Ecto neural progenitor cell (in vitro differentiated cells): ENCODE measurements at places on chromosomes 16 and 17.

- DNase-seq, result no peak
Observed at GRCh38 chr17:62112229-62112628, 47.2 kb upstream of the MED13 start.

DNA sequence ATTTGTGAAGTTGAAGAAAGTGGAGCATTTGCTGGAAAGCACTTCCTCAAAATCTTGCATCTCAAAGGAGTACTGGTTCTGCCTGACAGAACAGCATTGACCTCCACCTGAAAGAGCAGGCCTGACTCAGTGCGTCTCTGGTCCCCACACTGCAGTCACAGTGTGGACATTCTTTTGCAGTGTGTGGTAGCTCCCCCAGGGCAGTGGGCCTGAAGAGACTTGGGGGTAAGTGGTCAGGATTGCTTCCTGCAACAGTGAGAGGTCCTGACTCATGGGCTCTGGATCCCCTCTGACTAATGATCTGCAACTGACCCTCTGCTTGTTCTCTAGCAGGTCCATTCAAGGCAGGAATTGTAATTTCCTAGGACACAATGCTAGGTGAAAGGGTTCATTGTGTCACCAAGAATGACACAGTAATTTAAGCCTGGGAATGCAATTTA is 204.9 kb upstream of the KCNJ16 start:
- no peak for DNase-seq

GRCh38 chr17:77245162-77245926 is 104.6 kb downstream of the SEC14L1 start:
- no peak for DNase-seq

DNA sequence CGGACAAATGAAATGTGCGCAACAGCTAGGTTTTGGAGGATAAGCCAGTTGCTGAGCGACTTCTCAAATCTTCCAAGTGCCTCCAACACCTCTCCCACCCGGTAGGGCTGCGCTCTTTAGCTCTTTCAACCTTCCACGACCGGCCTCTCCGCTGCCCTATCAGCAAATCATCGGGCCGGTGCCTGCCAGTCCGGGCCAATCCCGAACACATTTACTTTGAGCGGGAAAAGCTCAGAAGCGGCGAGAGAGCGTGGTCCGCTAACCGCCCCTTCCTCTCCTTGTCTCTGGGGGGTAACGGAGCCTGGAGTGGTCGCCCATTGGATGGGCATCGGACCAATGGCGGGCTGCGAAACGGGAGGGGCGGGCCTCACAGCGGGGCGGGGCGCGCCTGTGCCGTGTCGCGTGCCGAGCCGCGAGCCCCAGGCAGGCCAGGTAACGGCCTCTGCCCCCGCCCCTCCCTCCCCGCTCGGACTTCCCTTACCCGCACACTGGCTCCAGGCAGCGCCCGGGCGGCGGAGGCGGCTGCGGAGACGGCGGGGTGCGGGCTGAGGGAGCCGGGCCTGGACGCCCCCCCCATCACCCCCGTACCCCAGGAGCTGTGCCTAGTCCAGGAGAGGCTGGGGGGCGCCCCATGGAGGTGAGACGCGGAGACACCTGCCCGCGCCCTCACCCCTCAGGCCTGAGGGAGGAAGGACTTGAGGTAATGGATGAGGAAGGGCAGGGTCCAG is at the start of gene MEIOC:
Gene MEIOC, plus strand, starts transcription at position 486 of the 728 bp plus-strand sequence. Its CDS starts 146 bp downstream, at position 632.
- DNase-seq, result peak; percentile 87

DNA sequence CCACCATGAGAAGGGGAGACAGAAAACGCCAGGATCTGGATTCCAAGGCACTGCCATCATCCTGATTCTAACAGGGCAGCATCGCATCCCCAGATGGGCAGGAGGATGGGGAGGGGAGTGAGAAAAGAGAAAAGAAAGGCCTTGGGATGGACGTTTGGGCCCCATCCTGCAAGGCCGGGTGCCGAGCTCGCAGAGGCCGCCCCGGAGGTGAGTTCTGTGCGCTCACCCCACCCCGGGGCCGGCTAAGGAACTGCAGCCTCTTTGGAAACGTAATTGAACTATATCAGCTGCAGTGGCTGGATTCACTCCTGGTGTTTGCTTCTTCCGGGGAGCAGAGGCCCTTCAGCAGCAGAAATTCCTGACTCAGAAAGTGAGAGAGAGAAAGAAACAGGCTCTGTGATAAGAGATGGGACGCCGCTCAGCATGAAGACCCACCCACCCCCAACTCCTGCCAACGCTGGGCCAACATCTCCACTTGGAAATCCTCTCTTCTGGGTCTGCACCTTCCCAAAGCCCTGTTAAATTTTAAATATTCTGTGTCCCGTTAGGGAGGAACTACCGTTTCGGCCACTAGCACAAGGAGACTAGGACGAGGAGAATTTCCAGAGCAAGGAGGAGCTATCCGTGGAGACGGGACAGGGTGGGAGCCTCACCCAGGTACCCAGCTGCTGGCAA is 8.5 kb upstream of the SSTR2 start:
- peak; percentile 88 for DNase-seq

DNA sequence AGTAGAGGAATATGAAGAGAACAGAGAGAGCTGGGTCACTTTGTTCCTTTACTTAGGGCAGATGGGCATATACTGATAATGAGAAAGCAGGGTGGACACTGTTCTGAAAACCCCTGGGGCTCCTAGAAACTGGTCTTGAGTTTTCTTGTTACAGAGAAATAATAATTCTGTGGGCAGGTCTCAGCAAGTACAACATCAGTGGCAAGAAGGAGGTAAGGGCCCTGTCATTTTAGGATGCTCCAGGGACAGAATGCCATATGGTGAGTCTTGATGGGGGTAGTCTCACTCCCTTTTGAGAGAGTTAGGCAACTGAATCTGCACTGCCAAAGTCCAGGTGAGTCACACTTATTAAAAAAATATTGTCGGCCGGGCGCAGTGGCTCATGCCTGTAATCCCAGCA is 102.3 kb downstream of the KCNJ2 start:
- DNase-seq, result no peak

DNA sequence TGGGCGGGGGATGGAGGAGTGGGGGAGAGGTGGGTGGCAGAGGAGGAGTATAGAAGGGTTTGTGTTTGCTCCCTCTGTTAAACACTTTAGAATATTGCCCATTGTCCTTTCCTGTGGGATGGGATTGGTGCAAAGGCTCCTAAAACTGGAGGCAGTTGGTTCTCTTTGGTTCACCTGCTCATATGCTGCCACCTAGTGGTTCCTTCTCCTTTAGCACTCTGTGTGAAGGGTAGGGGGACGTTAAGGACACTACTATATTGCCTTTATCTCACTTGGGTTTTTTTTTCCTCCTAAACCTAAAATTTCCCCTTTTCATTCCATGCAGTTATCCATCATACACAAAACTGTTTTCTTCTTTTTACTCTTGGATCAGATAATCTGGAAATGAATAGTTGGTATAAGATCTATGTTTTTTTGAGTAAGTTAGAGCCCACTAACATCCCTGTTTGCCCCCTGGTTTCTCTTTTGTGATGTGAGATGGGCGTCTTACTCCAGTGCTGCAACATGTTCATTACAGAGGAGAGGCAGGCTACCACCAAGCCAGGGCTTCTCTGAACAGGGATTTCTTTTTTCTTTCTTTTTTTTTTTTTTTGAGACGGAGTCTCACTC is 23.8 kb downstream of the SNX11 start:
- peak; percentile 79 for DNase-seq

DNA sequence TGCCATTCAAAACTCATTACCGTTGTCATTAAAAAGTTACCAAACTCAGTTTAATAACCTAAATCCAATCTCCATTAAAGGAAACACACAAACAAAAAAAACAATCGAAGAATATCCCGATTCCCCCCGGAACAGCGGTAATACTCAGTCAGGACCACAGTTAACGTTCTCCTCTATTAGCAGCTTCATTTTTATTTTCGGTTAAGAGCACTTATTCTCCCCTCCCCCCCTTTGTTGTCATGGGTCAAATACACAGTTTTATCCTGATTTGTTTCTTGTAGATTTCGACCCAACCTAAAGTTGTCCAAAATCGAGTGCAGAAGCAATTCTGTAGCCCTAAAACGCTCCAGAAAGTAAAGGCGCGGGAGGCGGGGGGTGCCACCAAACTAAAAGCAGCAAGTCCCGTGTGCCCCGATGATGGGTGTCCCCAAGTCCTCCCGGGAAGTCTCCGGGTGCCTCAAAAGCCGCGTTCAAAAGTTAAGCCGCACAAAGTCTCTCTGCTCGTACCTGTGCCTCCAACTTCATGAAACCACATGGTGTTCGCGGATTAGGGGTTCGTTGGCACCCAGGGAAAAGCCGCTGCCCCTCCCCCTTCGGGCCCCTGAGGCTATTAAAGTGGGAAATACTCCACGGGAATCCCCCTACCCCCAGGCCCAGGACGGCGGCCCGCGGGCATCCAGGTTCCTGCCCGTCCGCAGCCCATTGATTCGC is 996 bp downstream of the SUMO2 start:
- DNase-seq, result no peak

DNA sequence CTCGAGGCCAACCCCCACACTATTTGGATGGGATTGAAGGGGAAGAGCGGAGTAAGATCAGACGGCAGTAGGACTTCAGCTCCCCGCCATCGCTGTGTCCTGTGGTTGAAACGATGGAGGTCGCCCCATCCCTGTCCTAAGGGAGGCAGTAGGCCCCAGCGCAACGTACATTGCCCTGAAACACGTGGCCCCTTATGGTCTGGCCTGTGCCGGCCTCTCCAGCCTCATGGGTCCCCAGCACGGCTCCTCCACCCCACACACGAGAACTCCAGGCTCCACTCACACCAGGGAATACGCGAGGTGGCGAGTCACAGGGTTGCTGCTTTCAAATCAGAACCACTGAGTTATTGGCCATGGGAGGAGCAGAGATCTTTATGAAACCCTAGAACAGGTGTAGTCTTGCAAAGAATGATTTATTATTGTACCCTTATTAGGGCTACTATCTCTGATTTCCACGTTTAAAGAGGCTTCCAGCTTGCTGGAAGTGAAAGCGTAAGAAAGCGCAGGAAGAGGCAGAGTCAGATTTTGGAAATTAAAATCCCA is 669 bp upstream of the DCTPP1 start:
- DNase-seq, result no peak

- DNase-seq, result no peak
Observed at GRCh38 chr16:81275795-81276194, 37.3 kb downstream of the BCO1 start.

DNA sequence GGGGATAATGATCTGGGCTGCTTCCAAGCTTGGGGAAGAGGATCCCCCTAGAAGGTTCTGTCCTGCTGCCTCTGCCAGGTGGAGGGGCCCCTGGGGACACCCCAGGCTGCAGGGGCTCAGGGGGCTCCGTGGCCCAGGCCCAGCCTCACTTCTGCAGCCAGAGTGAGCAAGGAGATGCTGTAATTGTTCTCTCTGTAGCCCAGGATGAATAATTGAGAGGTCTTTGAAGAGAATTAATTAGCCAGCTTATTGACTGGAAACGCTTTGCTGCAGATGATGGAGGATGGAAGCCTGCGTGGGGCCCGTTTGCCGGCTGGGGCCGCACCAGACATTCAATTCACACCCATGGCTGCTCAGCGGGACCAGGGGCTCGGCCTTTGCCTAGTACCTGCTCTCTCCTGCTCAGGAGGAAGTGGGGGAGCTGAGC is 38.5 kb downstream of the TMEM235 start:
- peak; percentile 58 for DNase-seq

DNA sequence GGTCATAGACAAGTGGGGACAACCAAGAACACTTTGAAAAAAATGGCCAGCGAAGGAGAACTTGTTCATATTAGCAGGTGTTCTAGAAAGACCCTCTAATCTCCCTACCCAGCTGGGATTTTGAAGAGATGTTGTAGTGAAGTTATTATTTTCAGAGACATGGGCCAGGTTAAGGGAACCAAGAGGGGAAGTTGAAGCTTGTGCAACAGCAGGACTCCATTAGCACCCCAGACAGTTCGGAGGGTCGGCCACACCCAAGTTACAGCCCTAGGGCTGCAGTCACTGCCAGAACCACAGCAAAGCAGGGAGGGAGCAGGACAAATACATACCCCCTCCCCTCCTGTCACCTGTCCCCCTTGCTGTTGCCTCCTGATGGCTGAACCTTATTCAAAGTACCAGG is 42.3 kb downstream of the WSB1 start:
- no peak for DNase-seq
